HTR-8/SVneo (cell line): ENCODE measurements at places on chromosomes 6 and 20.

- no peak for DNase-seq
Measured at GRCh38 chr6:21116736-21117135, 476.8 kb upstream of the SOX4 start.

GRCh38 chr6:14012313-14013030, 87.7 kb downstream of the RNF182 start:
- no peak for DNase-seq

DNA sequence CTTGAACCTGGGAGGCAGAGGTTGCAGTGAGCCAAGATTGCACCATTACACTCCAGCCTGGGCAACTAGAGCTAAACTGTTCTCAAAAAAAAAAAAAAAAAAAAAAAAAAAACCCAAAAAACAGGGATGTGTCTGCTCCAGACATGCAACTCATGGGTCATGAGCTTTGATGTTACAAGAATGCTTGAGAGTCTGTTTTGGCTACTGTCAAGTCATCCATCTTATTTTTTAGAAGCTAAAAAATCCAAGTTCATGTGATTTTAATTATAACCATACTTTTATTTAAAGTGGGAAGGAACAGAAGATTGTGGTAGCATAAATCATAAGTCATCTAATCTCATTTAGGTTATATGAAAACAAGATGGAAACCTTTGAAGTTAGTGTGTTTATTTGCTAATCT, 120.6 kb downstream of the PDE7B start:
- no peak for DNase-seq

GRCh38 chr20:62318400-62319345, 15.9 kb downstream of the ADRM1 start:
- no peak for DNase-seq

DNA sequence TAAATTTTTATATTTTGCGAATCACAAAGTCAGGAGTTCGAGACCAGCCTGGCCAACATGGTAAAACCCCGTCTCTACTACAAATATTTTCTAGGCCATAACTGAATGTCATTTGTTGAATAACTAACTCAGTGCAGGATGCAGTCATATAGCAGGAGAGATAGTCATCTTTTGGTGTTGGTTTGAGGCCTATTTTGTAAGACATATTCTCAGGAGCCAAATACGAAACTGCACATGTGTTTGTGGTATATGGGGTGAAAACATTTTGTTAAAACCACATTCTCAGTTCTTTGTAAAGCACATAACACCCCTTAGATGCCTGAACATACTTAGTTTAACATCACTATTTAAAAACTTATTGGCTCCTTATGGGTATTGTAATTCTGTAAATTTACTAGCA, 4.7 kb upstream of the ENPP5 start:
- DNase-seq, result no peak

GRCh38 chr6:129136751-129137150, 253.8 kb downstream of the LAMA2 start:
- DNase-seq, result no peak

DNA sequence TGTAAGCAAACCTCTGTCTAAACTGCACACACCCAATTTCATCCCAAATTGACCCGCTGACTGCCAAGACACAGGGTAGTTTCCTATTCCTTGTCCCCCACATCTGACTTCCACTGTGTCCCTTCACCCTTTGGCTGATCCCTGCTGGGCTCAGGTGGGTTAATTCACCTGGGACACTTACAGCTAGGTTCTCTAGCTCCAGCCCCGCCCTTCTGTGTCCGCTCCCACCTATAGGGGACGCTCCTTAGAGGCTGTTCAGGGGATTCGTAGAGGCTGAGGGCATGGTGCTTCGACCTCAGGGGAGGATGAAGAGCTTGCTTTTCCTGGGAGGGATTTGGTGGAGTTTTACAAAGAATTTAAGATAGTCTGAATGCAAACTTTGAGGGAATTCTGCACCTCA, 4.0 kb upstream of the CD93 start:
- DNase-seq, result no peak

DNA sequence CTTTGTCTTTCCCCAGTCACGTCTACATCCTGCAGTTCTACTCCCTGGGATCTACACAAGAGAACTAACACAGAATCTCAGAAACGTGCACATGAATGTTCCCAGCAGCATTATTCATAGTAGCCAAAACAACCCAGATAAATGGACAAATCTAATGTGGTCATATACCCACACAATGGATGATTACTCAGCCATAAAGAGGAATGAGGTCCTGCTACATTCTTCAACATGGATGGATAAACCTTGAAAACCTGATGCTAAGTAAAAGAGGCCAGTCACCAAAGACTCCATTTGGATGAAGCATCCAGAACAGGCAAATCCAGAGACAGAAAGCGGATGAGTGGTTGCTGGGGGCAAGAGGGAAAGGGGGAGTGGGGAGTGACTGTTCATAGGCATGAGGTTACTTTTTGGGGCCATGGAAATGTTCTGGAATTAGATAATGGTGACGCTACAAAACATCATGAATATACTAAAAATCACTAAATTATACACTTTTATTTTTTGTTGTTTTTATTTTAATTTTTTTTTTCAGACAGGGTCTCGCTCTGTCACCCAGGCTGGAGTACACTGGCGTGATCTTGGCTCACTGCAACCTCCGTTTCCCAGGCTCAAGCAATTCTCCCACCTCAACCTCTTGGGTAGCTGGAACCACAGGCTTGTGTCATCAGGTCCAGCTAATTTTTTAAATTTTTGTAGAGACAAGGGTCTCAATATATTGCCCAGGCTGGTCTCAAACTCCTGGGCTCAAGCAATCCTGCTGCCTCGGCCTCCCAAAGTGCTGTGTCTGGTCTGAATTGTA, 50.8 kb upstream of the DSN1 start:
- no peak for DNase-seq

- no peak for DNase-seq
Measured at GRCh38 chr20:51211191-51211590, 188.3 kb upstream of the KCNG1 start.

DNA sequence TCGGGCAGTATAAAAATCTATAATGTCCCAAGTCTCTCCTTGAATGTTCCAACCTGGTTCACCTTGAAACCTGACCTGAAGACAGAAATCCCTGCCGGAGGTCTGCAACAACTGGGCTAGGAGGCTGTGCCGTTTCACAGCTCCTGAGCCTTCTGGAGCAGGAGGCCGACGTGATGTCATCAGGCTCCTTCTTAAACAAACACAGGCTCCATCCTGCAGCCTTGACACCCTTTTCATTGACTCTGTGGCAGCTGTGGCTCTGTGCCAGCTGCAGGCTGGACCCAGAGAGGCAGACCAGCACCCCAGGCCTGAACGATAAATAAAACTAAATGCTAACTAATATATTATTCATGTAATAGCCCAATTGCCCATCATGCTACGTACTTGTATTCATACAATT, 483.9 kb downstream of the CD83 start:
- no peak for DNase-seq

DNA sequence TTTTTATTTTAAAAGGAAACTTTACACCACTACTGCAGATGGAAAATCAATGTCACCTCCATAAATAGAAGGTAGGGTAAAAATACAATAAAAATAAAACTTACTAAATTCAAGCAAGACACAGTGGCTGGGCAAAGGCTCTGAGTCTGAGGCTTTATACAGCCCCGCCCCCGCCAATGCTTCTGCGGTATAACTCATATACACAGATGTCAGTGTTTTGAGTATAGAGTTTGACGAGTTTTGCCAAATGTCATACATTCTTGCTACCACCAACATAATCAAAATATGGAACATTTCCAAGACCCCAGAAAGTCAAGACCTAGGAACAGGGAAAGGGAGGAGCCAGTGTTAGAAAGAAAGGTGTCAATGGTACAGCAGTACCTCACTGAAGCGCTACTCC, 12.8 kb downstream of the NFATC2 start:
- no peak for DNase-seq

DNA sequence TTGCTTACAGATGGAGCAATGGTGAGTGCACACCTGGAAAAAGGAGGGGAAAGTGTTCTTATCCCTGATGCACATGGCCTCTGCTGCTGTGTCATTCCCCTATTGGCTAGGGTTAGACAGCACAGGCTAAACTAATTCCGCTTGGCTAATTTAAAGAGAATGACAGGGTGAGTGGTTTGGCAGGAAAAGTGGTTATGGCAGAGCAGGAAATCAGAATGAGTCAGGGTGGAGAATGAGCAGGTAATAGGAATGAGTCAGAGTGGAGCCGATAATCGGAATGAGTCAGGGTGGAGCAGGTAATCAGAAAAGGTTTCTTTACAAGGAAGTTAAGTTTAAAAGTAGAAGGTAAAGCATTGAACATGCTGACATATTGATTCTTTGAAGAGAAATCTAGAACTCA, 355.5 kb upstream of the HTR1E start:
- no peak for DNase-seq

- DNase-seq, result peak; percentile 63
Measured at GRCh38 chr20:51388227-51388626, 154.3 kb downstream of the NFATC2 start.

DNA sequence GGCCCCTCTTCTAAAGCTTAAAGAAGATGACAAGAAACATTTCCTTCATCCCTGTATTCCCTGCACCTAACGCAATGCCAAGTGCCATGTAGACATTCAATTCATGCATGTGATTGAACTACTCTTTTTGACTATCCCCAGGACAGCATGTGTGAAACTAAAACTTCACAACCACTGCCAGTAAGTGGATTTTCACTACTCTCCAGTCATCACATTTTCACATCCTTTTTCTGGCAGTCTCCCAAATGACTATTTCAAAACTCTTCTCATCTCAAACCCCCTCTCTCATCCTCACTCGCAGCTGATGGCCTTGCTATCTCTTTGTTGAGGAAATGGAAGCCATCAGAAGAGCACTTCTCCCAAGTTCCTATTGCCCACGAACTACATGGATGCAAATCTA, 122.6 kb downstream of the OPRM1 start:
- DNase-seq, result no peak

DNA sequence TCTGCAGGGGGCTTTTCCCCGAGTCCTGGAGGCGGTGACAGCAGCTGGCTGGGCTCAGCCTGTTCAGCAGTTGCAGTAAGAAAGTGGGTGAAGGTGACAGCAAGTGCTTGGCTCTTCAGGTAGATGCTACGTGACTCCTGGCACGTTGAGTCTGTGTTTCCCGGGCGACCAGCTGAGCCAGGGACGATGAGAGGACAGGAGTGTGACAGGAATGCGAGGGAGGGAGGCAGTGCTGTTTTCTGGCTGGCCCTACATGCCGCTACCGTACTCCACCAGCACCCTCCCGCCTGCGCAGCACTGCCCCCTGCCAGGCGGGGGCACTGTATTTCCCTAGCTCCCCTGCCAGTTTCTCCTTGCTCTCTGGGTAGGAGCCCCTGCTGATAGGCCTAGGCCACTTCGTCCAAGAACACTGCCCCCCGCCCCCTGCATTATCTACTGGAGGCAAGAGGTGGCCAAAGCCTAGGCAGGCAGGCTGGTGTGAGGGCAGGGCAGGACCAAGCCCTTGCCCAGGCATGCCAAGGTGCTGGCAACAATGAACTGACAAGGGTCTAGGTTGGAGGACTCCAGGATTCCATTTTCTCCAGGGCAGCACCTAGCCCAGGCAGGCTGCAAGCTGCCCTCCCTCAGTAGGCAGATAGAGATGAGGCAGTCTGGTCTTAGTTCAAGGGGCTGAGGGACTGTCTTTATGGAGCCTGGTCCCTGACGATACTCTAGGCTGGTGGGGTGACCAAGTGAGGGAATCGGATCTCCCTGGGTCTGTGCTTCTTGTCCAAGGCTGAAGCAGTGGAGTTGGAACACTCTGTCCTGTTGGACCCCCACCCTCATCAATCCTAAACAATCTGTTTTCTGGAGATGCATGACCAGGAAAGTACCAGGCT, 19.2 kb downstream of the MRPS18A start:
- DNase-seq, result peak; percentile 67

GRCh38 chr6:117444600-117444999, 18.9 kb upstream of the ROS1 start:
- DNase-seq, result no peak

DNA sequence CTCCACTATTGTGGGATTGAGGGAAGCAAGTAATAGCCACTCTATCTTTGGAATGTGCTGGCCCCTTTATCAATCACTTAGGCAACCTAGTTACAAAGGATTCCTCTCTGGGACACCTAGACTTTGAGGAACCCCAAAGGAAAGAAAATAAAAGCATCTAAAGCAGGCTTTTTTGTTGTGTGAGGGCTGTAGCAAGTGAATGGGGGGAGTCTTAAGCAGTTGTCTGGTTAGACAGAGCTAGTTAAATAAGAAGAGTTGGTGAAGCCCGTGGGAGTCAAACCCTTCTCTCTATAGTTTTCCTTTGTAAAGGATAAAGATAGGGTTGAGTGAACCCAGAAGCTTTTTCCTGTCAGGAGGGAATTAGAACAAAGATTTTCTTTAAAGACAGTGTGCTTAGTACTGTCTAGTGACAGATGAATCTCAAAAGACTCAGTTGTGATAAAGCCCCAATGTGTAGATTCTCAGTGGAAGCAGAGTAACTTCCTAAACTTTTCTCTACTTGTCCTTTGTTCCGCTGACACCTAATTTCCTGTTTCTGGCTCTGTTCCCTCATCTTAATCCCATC, 63.3 kb downstream of the HDGFL1 start:
- DNase-seq, result no peak

DNA sequence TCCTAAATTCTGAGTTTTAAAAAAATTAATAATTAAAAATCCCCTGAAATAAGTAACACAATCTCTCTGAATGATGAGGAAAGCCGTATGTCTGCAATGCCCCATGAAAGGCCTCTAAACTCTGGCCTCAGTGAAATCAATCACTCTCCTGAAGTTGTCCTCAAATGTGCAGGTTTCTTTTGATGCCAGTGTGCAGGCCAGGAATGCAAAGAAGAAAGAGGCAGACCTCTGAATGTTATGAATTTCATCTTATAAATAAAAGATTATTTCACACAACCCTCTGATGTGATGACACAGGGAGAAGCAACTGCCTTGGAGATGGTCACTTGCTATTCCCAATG, 121.8 kb downstream of the TBXT start:
- DNase-seq, result no peak

GRCh38 chr6:51283723-51284355, 465.2 kb downstream of the TFAP2B start:
- no peak for DNase-seq

DNA sequence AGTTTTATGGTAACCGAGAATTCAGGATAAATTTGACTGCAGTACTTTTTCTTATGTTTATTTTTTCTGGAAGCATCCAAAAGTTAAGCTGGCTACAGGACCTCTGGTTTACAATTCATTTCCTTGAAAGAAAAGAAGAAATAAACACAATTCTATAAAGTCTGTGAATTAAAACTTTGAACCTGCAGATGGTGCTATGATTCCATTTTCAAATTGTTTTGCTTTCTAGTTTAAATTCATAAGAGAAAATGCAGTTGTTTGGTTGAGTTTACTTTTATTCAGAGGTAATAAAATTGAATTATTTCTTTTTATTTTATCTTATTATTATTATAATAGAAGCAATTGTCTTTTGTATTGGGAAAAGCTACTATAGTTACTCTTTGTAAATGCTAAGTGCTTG, 1.8 kb upstream of the VIP start:
- DNase-seq, result no peak

GRCh38 chr6:45901767-45902650, 113.7 kb downstream of the CLIC5 start:
- no peak for DNase-seq

GRCh38 chr6:3157131-3157933, at the start of gene TUBB2A:
Gene TUBB2A, minus strand, starts transcription at chr6:3157544. Its CDS starts 81 bp downstream, at chr6:3157463.
- DNase-seq, result peak; percentile 93

- DNase-seq, result peak; percentile 11
Measured at GRCh38 chr6:104969785-104970581, 13.1 kb downstream of the LIN28B start.
